ENCODE measurements at places on chromosomes 7 and 10. TPM values are rescaled to one million over a fixed set of nuclear protein-coding genes. Genes with fewer than 3 reads are reported as not detected.

GRCh38 chr7:30285536-30286284 is 1.3 kb downstream of the ZNRF2 start:
- peak; percentile 91 for DNase-seq

- peak; percentile 35 for DNase-seq
These were observed 448.1 kb downstream of the GATA3 start for GRCh38 chr10:8502573-8502972.

The EZH2 gene
- total RNA-seq, result 120 TPM

DNA sequence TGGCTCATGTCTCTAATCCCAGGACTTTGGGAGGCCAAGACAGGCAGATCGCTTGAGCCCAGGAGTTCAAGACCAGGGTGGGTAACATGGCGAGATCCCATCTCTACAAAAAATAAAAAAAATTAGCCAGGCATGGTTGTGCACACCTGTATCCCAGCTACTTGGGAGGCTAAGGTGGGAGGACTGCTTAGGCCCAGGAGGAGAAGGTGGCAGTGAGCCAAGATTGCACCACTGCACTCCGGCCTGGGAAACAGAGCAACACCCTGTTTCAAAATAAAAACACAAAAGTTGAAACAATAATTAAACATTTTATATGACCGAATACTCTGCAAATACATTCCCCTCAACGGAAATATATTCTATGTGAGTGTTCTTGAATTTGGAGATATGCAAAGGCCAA is 40.3 kb downstream of the JMJD1C start:
- no peak for DNase-seq

- DNase-seq, result no peak
These were observed 151.3 kb downstream of the GALNT11 start for GRCh38 chr7:152176797-152177196.

The MMP21 gene
- total RNA-seq, result not detected

GRCh38 chr10:75407224-75407712 is 5.7 kb upstream of the ZNF503 start:
- peak; percentile 58 for DNase-seq

The LHFPL3 gene
- not detected for total RNA-seq

The CCL24 gene
- not detected for total RNA-seq

DNA sequence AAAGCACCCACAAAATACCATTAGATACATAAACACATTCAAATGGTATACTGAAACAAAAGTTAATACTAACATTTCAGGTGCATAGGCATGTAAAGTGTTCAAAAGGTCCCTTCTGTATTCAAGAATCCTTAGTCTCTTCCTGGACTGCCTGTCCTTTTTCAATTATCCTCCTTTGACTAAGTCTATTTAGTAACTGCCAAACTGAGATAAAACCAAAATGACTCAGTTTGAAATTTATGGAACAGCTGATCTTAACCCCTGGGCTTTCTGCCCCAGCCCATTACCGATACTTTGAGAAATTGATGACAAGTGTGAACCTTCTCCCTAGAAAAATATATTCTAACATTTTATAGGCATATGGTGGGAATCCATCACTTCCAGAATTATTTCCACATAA is 5.4 kb downstream of the EPC1 start:
- DNase-seq, result no peak

The UCMA gene
- total RNA-seq, result not detected
